NCI-H1417 treated with DMSO at 0.1 percent for 48 hours (cell line): ENCODE measurements at places on chromosomes 12 and 14.

DNA sequence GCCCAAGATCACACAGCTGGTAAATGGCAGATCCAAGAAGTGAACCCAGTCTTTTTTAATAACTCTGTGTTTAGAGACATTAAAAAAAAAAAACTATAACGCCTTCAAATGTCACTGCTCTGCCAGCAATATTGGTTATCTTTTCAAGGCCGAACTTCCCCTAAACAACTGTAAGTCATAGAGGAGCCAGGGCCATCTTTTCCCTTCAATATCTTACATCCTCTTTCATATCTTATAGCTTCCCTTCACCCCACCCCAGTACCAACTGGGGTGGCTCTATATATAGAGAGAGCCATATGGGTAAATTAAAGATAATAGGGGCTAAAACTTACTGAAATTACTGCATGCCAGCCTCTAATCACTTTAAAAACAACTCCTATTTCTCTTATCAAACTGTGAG, 100.2 kb downstream of the STAB2 start:
- no peak for DNase-seq

DNA sequence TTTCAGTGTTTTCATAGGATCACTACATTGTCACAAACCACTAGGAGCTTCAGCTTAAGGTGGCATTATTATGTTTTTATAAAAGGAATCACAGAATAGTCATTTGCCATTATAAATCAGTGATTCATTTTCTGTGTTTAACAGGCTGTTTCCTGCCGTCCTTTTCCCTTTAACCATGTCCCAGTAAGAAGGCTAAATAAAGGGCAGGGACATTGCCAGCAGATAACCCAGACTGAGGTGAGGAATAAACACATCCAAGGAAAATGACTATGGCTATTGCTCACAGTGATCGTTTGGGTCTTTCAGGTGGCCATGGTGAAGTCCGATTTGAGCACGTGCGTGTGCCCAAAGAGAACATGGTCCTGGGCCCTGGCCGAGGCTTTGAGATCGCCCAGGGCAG, 17.9 kb upstream of the ALDH2 start:
- no peak for DNase-seq

DNA sequence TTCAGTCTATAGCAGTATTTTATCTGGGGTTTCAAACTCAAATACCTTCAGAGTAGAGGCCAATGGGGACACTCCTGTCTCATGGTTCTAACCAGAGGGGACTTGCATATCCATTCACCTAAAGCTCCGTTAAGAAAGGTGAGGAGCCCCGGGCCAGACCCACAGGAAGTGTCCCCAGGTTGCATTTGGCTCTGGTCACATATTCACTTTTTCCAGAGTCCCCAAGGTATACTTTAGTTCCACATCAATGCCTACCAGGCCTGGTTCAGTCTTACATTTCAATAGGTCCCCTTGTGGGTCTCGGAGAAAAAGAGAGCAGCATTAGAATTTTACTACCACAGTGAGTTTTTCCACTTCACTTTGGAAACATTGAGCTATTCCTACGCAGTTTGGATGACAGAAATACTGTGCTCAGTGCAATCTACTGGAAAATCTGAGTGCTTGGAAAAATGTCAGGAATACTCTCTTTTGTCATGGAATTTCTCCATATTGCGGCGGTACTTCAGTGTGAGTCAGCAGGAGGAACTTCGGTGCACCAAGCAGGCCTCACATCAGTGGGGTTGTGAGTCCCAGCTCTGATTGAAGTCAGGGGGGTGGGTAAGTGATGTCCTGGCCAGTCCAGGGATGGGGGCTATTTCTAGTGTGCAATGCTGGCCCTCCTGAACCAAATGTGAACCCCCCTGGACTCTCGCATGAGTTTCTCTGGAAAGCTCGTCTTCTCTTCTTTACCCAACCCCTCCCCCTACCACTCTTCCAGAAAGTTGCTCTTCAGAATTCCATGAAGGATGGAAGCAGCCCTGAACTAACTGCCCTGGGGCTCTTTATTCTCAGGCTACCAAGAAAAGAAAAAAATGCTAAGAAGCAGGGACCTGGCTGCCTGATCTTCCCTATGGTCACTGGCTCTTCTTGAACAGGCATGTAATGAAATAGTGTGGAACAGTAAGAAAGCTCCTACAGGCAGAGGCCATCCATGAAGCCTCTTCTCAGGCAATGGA, 184.7 kb downstream of the PRKCH start:
- DNase-seq: no peak

- no peak for DNase-seq
Observed at GRCh38 chr14:72745991-72746980, 147.6 kb downstream of the DPF3 start.

DNA sequence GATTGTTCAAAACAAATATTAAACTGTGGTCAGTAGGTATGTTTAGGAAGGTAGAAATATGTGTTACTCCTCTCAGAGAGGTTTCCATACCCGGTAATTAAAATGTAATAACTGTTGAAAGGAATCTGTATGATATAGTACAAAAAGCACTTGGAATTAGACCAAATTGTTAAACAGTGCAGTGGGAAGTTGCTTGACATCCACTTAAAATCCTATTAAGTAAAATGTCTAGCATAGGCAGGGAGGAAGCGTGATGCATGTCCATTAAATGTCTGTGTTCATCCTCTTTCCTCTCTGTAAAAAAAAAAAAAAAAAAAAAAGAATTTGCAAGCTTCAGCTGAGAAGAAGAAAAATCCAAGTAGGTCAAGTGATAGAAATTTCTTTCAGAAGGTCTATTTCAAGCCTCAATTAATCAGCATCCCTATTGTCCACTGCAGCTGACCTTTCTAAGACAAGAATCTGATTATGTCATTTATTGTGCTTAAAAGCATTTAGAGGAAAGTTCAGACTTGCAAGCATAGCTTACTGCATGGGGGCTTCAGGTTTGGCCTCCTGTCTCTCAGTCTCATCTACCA, 265.6 kb upstream of the RGS6 start:
- DNase-seq: no peak

DNA sequence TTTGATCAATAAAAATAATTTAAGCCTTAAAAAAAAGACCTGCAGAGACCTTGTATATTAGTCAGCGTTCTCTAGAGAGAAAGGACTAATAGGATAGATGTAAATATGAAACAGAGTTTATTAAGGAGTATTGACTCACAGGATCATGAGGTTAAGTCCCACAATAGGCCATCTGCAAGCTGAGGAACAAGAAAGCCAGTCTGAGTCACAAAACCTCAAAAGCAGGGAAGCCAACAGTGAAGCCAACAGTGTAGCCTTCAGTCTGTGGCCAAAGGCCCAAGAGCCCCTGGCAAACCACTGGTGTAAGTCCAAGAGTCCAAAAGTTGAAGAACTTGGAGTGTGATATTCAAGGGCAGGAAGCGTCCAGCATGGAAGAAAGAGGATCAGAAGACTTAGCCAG, 66.3 kb downstream of the TBX5 start:
- DNase-seq: no peak

DNA sequence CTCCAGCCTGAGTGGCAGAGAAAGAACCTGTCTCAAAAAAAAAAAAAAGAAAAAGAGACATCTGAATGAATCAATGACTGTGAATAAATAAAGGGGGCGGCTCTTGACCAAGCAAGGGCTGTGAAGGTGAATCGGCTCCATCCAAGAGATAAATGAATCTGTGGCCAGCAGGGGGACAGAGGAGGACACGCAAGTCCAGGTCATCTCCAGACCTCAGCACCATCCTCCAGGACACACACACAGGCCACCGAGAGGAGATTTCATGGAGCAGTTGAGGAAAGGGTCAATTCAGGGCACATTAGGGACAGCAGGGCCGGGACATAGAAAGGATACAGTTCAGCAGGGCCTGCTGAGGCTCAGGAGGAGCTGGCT, 21.6 kb downstream of the TRPV4 start:
- DNase-seq: no peak

DNA sequence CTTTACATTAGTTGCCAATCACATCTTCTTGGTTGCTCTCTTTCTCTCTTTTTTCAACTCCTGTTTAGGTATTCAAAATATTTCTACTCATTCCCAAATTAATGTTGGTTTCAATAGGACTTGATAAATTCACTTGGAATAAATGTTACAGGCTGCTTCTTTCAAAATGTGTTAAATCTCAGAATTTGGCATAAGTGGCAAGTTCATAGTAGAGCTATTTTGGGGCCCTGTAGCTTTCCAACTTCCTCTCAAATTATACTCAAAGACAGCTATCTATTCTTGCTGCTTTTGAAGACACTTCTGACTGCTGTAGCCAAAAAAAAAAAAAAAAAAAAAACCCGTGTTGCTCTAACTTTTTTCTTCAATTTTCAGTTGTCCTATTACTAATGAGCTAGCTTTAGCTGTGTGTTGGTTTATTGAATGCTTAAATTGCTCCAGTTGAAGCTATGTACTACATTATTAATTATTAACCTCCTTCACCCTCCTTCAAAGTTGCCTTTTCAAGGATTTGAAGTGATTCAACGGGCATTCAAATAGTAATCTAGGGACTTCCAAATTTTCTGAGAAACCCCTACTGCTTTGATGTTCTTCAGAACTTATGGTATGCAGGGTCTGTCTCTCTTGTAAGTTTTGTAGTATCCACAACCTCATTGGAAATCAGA, 554.6 kb upstream of the FLRT2 start:
- DNase-seq: no peak

GRCh38 chr12:54579696-54580333, 8.6 kb downstream of the PPP1R1A start:
- no peak for DNase-seq

DNA sequence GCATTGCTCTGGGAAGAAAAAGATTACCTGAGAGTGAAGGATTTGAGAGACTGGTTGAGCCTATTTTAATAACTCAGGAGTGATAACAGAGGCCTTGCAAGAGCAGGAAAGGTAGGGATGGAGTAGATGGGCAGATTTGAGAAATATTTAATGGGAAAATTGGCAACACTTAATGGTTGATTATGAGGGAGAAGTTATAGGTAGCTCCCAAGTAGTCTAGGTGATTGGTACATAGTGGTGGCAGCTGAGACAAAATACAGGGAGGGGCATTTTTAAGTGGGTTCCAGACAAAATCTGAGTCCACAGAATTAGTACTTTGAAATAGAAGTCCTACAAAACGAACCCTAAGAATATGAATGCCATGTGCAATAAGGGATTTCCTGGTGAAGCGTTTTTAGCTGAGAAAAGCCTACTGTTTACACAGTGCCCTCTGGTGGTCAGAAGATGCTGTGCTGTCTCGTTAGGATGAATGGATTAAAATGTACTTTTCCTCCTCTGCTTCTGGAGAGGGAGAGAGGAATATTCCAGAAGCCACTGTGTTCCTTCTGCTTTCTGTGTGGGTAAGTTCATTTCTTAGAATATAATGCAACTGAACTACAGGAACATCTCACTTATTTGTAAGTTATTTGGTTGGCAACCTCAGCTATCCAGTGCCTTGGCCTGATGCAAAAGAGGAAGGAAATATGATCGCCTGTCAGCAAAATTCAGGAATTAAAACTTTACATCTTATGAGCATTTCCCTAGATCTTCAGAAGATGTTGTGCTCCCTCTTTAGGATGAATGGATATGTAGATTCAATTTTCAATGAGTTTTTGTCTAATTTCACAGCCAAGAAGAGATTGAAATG, 6.5 kb downstream of the ZBTB1 start:
- no peak for DNase-seq

GRCh38 chr14:99721792-99722516, 37.9 kb downstream of the CYP46A1 start:
- DNase-seq: no peak

- no peak for DNase-seq
Observed at GRCh38 chr14:77657280-77657679, 40.8 kb upstream of the SPTLC2 start.

- no peak for DNase-seq
Observed at GRCh38 chr12:7935590-7936581, at the start of gene SLC2A3. TSS of gene SLC2A3 (minus strand) at chr12:7936187. CDS start at chr12:7936034, 153 bp downstream.

- no peak for DNase-seq
Observed at GRCh38 chr14:24310265-24310645, 315 bp downstream of the LTB4R2 start.

DNA sequence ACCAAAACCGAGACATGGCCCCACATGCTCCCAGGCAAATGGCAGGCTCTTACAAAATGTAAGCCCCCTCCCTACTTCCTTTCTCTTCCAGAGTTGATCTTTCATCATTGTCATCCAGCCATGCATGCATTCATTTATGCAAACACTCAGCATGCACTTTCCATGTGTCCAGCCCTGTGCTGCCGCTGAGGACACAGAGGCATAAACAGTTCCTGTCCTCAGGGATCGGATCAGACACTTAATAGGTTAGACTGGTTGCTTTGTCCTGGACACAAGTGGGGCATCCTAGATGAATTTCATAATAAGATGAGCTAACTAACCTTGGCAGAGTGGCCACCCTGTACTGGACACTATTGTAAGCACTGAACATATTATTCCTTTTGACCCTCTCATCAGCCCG, 23.1 kb downstream of the PRIMA1 start:
- DNase-seq: no peak

- no peak for DNase-seq
Observed at GRCh38 chr12:114274131-114274530, 131.8 kb downstream of the TBX5 start.

GRCh38 chr12:46205294-46205693, 63.5 kb downstream of the SLC38A1 start:
- DNase-seq: no peak

DNA sequence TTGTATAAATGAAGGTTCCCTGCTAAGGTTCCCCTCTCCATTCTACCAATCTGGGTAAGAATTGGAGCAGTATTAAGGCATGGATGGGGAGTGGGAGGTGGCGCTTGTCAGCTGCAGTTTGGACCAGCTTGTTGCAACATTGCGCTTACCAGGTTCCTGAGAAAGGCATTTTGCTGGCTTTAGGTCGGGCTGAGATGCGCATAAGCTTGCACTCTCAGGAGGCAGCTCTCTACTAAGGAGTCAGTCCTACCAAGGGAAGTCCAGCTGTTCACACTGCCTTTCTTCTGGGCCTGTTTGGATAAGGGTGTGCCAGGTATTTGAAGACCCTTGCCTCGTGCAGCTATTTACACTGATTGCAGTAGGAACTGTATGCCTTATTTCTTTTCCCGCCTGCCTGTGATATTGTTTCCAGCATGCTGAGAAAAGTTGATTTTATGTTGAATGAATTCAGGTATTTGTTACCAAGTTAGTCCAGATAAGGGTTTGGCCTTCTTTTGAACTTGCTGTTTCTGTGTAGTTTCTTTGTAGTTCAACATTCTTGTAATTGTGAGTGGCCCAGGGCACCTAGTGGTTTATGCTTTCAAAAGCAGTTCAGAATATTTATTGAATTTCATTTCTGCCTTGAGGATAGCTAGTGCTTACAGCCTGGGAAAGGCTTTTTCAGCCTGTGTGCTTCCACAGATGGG, 2.6 kb downstream of the MLEC start:
- DNase-seq: no peak

DNA sequence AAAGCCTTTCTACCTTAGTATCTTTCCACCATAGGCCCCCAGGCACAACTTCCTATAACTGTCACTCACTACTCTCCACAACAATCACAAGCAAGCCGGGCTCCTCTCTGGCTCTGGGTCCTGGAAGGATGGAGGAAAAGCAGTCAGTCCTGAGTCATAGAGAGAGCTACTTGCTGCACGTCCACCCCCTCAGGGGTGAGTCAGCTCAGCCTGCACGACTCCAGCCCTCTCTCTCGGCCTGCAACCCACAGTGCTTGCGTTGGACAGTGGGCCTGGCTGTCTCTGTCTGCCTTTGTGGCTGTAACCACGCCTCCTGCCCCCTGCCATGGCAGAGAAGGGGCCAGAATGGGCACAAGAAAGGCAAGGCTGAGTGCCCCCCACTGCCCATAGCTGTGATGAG, 154.1 kb upstream of the FKBP4 start:
- no peak for DNase-seq
